ENCODE measurements at places on chromosomes 12 and 14.

DNA sequence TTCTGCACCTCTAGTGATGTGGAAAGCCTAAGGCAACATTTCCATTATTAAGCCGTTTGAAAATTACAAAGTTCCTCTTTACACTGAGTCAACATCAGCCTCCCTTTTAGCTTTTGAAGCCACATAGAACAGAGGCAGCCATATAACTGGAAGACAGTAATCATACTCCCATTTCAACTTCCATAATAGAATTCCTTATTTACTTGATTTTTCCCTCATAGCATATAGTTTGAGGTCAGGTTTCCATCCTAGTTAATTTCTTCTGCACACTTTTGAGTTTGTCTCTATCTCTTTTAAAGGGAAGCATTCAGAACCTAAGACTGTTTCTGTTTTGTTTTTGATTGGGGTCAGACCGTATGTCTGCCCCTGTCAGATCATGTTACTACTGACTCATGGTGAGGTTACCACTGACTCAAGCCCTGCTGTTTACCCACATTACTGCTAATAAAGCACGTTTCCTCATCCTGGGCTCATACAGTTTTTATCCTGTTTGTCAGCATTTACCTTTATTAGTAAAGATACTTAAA, 161.0 kb downstream of the SLC38A4 start:
- no peak for DNase-seq

DNA sequence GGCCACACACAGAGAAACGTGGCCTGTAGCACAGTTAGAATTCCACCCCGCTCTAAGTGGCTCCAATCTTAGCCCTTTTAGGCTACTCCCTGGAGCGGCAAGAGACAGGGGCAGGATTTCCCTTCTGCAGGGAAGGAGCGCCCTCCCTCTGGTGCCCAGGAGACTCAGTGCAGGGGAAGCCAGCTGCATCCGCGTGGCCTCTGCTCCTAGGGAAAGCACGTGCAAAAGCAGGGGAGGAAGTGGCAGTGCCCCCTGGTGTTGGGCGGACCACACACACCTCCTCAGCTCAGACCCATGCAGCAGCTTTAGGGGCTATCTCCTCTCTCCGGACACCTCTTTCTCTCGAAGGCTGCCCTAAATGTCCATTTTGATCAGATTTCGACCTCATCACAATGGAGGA, 50.0 kb downstream of the SPRING1 start:
- no peak for DNase-seq

DNA sequence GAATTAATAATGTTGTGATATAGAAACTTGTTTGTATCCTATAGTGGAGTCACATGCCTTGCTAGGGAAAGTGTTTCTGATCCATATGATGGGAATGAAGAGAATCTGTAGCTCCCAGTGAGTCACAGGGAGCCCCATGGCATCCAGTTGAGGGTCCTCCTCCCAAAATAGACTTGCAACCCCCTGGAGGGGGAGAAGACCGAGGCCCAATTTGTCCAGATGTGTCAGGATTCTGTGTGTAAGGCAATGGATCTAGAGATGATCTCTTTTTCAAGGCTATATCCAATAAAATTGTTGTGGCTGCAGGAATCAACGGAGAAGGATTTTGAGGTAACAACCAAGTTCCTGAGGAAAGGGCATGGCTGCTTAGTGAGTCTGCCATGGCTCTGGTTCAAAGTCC, 121.8 kb downstream of the BCL11B start:
- no peak for DNase-seq

- no peak for DNase-seq
Measured at GRCh38 chr12:65663648-65664047, 160.6 kb upstream of the HMGA2 start.

- DNase-seq: no peak
Measured at GRCh38 chr14:36134038-36134437, 42.5 kb downstream of the PTCSC3 start.

DNA sequence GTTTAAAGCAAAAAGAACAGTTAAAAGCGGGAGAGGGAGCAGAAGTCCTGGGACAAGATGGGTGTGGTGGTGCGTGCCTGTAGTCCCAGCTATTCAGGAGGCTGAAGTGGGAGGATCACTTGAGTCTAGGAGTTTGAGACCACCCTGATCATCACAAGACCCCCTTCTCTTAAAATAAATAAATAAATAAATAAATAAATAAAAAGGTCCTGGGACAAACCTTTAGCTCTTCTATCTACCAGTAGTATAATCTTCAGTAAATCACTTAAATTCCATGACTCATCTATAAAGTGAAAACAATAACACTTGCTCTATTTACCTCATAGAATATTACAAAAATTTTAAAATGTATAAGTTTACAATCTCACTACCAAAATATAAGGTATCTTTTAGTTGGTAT, 5.8 kb downstream of the RACGAP1 start:
- DNase-seq: no peak

DNA sequence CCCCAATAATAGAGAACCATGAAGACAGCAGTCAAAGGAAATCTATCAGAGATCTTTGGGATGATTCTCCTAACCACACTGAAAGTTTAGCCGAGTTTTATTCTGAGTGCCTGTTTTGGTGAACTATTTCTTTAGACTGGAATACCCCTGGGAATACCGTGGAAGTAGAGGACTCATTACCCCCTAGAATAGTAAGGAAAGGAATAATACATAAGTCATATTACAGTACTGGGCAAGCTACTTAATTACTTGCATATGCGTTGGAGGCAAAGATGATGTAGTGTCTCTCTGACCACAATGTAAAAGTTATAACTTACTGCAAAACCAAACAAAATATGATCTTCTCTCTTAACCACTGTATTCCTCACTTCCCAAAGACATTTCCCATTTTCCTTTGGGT, 25.5 kb downstream of the ZC2HC1C start:
- no peak for DNase-seq

DNA sequence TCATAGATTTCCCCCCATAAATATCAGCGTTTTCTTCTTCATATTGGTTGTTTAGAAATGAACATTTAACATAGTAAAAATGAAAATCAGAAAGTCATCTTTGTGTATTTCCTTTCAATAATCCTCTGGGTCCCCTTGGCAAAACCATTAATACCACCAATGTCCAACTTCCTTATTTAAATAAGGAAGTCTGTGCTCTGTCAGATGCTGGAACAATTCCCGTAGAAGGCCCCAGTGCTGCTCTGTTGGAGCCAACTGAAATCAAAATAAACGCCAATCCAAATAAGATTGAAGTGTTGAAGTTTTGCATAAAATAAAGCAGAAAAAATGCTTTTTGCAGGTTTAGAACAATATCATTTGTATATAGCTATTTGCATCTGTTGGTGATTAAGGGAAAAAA, 93.1 kb downstream of the PPM1H start:
- no peak for DNase-seq

DNA sequence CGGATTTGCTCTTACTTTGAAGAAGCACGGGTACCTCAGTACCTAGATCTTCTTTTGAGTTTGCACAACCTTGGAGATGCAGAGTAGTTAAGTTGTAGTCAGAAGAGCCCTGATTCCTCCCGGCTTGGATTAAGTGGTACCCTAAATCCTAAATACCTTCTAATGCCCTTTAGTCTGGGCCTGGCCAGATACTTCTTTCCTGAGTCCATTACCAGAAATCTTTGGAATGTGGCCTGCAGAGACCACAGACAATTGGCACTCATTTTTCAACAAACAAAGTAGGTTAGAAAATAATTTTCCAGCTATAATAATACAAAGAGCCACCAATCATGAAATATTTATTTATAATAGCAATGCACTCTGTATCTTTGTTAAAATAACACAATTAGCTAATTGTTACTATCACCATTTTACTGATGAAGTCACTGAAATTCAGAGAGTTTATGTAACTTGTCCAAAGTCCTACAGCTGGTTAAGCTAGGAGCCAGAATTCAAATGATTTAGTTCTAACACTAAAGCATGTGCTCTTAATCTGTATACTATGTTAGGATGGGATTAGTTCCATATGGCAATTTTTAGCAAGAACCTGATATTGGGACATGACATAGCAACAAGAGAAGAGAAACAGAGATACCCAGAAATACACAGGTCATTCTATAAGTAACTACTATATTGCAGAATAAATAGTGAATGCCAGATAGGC, 132.1 kb upstream of the PDZRN4 start:
- DNase-seq: no peak

DNA sequence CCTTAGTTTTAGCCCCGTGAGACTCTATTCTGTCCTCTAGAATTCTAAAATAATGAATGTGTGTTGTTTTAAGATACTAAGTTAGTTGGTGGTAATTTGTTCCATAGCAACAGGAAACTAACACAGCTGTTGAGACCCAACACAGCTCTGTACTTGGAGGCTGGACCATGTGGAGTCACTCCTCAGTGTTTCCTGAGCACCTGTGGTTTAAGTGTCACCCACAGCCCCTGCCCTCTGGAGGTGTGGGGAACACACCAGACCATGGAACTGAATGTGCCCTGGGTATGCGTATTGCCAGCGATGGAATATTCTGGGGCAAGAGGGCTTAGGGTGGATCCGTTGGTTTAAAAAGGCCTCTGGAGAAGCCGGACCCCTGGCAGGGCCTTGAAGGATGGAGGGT, 16.6 kb upstream of the GPR68 start:
- peak; percentile 28 for DNase-seq

DNA sequence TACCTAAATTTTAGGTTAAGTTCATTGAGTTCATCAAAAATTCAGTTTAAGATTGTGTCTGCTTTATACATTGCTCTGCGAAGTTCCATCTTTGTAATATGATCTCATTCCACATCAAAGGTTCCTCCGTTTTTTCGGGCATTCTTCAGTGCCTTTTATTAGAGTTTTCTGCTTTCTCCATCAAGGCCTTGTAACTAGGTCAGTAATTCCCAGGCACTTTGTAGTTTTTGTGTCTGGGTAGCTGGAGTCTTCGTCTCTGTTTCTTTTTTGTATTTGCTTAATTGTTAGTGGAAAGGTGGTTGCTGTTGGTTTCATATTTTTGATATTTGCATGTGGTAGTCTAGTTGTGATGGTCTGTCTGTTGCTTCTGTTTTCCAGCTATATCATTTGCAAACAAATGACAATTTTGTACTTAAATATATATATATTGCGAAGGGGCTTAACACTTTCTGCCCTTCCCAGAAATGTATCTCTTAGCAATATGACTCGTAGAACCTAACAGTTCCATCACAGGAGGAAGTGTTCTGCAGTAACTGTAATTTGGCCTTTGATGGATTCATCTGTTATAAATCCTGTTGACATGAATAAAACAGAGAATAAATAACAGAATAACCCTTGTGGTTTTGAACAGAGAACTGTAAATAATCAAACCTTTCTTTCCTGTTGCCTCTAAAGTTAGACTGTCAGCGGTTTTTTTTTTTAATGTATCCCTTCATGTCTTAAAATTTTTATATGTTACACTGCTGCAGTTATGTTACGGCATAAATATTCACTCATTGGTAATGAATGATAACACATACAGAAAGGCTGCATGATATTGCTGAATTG, 88.4 kb upstream of the DYNC1H1 start:
- no peak for DNase-seq
